Activated B cell treated with CpG ODN at 0.5 μM for 24 hours (primary cell): ENCODE measurements at places on chromosomes 2 and 18.

GRCh38 chr2:143333168-143333791 is 204.1 kb downstream of the ARHGAP15 start:
- no peak for DNase-seq

GRCh38 chr18:55634545-55634944 is 46.6 kb upstream of the TCF4 start:
- DNase-seq, result no peak

- no peak for DNase-seq
Observed at GRCh38 chr18:1653873-1654272, 749.2 kb downstream of the ADCYAP1 start.

DNA sequence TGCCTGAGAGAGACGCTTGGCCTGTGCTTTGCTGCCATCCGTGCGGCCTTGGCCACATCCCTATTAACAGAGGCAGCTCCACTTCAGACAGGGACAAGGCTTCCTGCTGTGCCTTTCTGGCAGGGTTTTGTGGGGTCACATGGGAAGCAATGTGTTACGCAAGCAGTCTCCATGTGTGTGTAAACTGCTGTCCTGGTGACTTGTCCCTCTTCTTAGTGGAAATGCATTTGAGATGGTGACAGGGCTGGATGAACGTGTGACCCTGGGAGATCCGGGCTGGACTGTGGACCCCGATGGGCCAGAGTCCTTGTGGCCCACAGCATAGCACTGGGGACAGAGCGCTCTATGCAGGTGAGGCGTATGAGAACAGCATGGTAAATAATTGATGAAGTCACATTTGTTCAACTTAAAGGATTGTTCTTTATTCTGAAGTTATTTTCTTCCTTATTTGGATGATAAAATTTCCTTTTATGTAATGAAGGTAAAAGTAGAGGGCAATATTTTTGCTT is 23.2 kb downstream of the ASB1 start:
- DNase-seq, result no peak

GRCh38 chr2:216701544-216701943 is 6.2 kb upstream of the IGFBP5 start:
- no peak for DNase-seq

- no peak for DNase-seq
Observed at GRCh38 chr2:217489145-217489960, 513.4 kb downstream of the TNS1 start.

DNA sequence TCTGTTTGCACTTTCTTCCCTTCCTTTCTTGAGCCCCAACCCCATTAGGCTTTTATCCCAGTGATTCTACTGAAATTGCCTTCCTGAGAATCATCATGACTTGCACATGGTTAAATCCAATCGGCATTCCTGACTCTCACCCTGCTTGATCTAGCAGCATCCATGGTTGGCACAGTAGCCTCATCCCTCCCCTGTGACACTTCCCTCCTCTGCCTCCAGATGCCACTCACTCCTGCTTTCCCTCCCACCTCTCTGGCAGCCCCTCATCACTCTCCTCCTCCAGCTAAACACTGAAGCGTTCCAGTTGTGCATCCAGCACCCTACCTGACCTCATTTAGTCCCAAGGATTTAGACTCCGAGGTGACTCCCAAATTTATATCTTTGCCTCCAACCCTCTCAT is 114.7 kb downstream of the GALNT14 start:
- no peak for DNase-seq

DNA sequence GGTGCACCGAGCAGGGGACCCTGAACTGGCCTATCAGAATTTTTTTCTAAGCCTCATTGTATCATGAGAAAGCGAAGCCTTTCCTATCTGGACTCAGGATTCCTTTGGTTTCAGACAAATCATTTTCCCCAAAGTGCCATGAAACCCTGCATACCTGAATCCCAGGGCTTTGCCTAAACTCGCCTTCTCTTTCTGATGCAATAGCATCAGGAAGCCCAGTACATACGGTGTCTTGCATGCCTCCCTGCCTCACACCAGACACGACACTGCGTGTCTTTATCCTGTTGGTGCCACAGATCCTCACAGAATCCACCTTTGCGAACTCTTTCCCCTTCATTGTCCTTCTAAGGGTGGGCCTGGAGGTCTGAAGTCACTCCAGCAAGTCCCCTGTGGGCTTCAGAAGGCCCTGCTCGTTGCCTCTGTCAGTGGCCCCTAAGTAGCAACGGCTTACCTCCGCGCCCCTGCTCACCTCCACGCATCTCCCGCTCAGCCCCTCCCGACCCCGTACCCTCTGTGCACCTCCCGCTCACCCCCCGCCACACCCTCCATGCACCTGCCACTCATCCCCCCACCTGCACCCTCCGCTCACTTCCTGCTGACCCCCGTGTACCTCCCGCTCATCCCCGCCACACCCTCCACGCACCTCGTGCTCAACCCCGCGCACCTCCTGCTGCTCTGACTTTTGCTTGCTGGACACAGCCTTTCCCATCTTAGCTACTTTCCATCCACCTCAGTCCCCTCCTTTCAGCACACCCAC is 83.4 kb downstream of the TPGS2 start:
- no peak for DNase-seq

GRCh38 chr2:8529706-8530277 is 152.1 kb upstream of the ID2 start:
- DNase-seq, result no peak

GRCh38 chr2:74831693-74832530 is 2.0 kb upstream of the HK2 start:
- DNase-seq, result no peak

- no peak for DNase-seq
Observed at GRCh38 chr2:38590053-38590452, 12.7 kb downstream of the HNRNPLL start.

- no peak for DNase-seq
Observed at GRCh38 chr2:95275601-95276243, 1.5 kb downstream of the PROM2 start.

GRCh38 chr2:99818842-99819241 is 323.5 kb downstream of the AFF3 start:
- no peak for DNase-seq
